Left cardiac atrium (tissue), 4 donors: ENCODE measurements at places on chromosomes 12 and 14. TPM values are rescaled to one million over a fixed set of nuclear protein-coding genes. Genes with fewer than 3 reads are reported as not detected.

SYCP3 gene
- total RNA-seq = not detected

- DNase-seq = no peak
Observed at GRCh38 chr14:59183150-59183549, 5.3 kb upstream of the DAAM1 start.

RFLNA gene
- 0.47 TPM for total RNA-seq

- DNase-seq = no peak
Observed at GRCh38 chr14:26394150-26394810, 203.6 kb downstream of the NOVA1 start.

- DNase-seq = no peak
Observed at GRCh38 chr12:44708218-44708617, 167.9 kb downstream of the NELL2 start.

- DNase-seq = no peak
Observed at GRCh38 chr14:100644784-100645183, 57.6 kb upstream of the BEGAIN start.

DNA sequence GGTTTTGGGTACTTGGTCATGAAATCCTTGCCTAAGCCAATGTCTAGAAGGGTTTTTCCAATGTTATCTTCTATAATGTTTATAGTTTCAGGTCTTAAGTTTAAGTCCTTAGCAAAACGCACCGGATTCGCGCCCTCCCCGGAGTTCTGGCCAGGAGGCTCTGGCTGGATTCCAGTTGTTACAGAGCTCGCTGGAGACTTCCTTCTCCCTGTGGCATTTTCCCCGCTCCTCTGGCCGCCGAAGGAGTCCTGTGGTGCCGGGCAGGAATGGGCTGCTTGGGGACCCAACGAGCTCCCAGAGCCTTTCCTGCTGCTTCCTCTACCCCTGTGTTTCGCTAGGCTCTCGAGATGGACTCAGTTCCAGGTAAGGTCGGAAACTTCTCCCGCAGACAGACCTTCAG lies 335.9 kb downstream of the AEBP2 start:
- DNase-seq = no peak

GRCh38 chr14:22203036-22203435 lies 386.0 kb downstream of the DAD1 start:
- DNase-seq = no peak

KRT8 gene
- total RNA-seq = 233 TPM

DNA sequence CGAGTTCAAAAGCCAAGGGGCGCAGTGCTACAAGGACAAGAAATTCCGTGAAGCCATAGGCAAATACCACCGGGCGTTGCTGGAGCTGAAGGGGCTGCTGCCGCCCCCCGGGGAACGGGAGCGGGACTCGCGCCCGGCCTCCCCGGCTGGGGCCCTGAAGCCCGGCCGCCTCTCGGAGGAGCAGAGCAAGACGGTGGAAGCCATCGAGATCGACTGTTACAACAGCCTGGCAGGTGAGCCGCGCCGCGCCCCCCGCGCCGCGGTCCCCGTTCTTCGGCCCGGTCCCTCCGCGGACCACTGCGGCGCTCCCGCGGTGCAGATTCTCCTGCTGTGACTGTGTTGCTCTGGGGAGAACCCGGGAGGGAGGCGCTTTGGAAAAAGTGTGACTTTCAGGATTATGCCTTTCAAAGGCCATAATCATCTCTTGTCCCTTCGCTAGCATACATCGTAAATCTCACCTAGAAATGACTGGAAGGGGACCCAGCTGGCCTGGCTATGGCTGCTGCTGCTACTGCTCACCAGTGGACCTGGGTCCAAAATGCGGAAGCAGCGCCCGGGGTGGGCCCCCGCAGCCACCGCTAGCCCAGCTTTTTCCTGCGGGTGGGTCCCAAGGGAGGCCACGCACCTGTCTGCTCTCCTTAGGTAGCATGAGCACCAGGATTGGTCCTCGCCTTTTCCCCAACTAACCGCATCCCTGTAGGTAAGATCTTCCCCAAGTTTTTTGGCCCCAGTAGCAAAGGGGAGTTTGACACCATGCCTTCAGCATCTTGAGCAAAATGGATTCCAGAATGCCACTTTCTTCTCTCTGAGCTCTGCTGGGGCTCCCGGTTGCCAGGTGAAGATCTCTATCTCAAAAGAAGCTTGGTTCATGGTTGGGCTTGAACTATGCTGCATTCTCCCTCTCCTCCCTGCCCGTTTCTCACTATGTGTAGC lies 853 bp downstream of the TTC9 start:
- no peak for DNase-seq

DNA sequence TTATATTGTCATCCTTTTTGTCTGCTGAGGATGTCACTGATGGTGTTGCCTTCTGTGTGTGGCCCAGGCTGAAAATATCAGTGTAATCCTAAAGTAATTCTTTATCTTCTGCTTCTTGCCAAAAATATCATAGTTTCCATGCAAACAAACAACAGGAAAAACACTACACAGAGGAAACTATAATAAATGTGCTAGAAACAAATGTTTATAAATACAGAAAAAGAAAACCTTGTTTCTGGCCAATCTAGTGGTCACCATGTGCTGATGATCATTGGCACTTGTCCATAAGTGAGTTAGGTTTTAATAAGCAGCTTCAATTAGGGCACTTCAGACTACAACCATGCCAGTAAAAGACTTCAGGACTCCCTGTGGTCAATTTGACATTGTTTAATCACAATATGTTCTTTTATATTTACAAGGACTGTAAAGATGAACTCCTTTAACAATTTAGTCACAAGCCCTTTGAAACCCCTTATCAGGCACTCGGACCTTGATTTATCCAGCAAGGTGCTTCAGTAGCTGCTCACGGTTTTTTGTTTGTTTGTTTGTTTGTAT lies 124.8 kb downstream of the TMTC3 start:
- DNase-seq = no peak

- no peak for DNase-seq
Observed at GRCh38 chr14:68255693-68256178, 436.2 kb downstream of the RAD51B start.

DNAI7 gene
- 0.94 TPM for total RNA-seq

DNA sequence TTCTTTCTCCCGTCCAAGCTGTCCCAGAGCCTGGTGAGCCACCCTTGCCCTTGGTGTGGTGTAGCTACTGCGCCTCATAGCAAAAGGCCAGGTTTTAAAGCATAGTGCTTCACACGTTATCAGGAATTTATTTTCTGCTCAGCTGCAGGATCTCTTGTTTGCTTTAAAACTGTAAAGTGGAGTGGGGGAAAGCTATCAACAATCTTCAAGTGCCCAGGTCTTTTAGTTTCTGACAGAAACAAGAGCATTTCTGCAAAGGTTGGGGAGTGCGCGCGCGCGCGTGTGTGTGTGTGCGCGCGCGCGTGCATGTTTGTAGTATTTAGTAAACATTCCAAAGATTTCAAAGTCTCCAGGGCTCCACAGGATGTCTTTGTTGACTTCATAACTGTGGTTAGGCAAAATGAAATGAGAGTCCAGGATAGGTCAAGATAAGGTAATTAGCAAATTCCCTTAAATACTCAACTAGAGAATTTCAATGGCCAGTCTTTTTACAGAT lies 45.5 kb downstream of the EML1 start:
- no peak for DNase-seq

MYO1H gene
- 2.0 TPM for total RNA-seq

DNA sequence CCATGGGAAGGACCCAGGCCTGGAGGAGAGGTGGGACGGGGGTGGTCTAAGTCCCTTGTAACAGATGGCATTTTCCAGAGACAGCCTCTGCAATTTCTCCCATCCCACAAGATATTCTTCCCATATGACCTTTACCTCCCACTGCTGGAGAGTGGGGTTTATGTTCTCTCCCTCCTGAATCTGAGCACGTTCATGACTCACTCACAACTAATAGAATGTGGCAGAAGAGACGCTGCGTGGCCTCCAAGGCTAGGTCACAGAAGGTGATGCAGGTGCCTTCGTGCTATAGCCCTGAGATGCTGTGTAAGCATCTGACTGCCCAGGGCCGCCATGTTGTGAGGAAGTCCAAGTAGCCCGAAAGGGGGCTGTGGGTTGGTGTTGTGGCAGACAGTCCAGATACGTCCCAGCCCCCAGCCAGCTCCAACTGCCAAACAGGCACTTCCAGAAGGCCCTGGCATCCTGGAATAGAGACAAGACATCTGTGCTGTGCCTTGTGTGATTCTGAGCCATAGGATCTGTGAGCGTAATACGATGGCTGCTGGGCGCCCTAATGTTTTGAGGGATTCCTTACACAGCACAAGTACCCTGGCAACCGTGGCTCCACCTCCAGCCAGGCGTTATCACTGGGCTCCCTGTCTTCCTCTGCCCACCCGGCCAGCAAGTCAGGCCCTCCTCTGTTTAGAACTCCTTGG lies 56.1 kb upstream of the NCOR2 start:
- DNase-seq = no peak

DNA sequence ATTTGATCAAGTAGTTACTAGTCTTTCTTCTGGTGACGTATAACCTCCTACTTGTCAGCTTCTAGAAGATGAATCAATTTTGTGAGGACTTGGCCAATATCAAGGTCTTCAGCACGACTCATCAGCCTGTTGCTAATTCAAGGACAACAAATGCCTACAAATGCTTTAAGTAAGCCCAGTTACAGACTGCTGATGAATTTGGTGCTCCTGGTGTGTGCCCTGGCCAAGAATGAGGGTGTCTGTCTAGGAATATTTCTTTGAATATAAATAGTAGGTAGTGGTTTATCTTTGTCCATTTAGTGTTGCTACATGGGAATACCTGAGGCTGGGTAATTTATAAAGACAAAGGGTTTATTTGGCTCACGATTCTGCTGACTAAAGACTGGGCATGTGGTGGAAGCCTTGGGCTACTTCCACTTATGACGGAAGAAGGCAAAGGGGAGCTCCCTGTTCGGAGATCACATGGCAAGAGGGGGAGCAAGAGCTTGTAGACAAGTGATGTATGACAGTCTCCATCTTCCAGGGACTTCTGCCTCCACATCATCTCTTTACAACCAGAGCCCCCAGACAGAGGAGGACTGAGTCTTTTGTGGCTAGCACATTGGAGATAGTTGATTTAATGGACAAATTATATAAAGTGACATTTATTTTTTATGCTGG lies 180.2 kb downstream of the CRADD start:
- no peak for DNase-seq

DNA sequence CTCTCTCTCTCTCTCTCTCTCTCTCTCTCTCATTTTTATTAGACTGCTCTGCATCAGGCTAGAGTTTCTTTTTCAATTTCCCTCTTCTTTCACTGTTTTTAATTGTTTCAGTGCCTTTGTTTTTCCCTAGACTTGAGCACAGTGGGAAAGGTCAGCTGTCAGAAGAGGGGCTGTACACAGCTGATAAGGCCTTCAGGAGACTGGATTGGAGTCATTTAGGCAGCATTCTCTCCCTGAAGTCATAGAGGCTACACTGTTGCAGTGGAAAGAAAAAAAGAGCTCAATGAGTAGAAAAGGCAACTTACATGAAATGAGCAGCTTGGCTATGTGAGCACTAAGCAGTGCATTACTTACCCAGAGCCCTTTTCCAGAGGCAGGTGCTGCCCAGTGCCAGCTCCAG lies 456.9 kb downstream of the NRXN3 start:
- DNase-seq = no peak

POLE gene
- total RNA-seq = 9.3 TPM

DNA sequence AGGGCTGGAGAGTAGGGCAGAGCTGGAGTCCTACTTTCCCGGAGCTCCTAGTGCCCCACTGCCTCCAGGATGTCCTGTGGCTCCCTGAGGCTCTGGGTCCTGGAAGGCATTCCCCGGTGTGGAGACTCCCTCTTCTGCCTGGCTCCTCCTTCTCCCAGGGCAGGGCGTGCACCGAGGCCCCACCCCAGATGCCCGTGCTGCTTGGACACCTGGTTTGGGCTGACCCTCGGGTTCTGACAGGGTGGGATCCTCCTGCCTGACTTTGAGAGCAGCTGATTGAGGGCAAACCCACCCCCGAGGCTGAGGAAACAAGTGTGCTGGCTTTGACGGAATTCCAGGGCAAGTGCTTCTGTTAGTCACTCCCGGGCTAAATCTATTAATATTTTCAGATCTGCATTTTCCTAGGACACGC lies 15.4 kb downstream of the TEAD4 start:
- no peak for DNase-seq

- DNase-seq = no peak
Observed at GRCh38 chr12:54680374-54680773, 32.2 kb upstream of the DCD start.
